ENCODE measurements at places on chromosomes 7 and 10.
A peak's percentile ranks its signal among the peaks of the same experiment; 100 is the strongest.

DNA sequence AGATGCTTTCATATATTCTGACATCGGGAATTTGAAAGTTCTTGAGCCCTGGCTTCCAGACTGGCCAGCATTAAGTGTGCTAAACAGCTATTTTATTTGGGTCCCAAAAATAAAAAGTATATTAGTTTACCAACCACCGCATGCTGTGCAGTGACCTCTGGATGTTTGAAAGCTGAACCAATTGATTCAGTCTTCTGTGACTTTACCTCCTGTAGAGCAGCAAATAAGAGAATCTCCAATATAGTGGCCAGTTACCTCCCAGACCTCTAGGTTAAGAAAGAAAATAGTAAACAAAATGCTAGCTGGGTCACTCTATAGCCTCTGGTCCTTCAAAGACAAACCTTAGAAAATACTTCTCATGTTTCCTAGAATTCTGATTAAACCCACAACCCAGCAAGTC lies 424.6 kb upstream of the NFE2L3 start:
- no peak for DNase-seq

DNA sequence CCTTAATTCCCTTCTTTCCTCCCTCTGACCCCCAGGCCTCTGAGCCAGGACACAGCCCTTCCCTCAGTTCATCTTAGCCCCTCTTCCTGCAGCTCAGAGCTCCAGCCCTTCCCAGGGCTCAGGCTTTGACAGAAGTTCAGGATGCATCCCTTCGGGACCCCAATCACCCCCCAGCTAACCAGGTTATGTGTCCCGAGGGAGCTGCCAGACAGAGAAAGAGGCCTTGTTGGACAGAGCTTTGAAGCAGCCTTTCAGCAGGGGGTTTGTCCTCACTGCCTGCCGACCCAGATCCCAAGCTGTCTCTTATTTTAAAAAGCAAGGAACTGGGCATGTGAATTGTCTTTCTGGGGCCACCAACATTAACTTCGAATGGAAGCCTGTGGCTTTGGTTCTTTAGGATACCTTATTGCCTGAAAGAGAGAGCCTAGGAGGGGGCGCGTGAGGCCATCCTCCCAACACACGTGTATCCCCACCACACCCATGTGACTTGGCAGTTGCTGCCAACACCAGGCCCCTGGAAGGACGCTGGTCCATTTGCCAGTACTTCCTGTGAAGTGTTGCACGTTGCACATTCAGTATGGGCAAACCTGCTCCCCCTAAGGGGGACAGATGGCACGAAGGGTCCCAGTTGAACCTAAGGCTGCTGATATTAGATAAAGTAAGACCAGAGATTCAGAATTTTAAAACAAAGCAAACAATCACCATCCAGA lies 858 bp downstream of the CCDC136 start:
- no peak for DNase-seq

- no peak for DNase-seq
These were observed 988.6 kb downstream of the SORCS1 start for GRCh38 chr10:106175760-106176377.

- peak; percentile 11 for DNase-seq
These were observed 53.4 kb upstream of the FHIP2A start for GRCh38 chr10:114767986-114768821.

GRCh38 chr7:98930921-98931320 lies 52.6 kb downstream of the TRRAP start:
- DNase-seq = no peak

DNA sequence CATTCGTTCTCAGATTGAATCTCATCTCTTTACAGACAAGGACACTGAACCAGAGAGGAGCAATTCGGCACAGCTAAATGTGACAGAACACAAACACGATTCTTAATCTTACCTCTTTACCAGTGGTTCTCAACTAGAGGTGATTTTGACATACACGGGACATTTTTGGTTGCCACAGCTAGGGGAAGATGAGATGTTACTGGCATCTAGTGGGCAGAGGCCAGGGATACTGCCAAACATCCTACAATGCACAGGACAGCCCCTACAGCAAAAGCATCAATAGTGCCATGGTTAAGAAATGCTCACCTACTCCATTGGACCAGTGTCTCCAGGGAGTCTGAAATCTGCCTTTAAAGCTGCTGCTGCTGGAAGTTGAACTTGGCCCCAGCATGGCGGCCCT lies 27.3 kb downstream of the PDE1C start:
- DNase-seq = no peak

DNA sequence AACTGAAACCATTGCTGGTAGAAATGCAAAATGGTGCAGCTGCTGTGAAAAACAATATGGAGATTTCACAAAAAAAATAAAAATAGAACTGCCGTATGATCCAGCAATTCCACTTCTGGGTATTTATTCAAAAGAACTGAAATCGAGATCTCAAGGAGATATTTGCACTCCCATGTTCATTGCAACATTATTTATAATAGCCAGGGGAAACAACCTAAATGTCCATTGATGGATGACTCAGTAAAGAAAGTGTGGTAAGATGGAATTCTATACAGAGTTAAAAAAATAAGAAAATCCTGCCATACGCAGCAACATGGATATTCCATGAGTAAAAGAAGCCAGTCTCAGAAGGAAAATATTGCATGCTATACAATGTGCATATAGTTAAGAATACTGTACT lies 290.6 kb upstream of the GHITM start:
- no peak for DNase-seq

- DNase-seq = no peak
These were observed 44.1 kb upstream of the PARD3 start for GRCh38 chr10:34859170-34859569.

GRCh38 chr10:104809288-104810090 lies 168.4 kb downstream of the SORCS3 start:
- no peak for DNase-seq

GRCh38 chr7:32259931-32260596 lies 189.9 kb upstream of the PDE1C start:
- no peak for DNase-seq

DNA sequence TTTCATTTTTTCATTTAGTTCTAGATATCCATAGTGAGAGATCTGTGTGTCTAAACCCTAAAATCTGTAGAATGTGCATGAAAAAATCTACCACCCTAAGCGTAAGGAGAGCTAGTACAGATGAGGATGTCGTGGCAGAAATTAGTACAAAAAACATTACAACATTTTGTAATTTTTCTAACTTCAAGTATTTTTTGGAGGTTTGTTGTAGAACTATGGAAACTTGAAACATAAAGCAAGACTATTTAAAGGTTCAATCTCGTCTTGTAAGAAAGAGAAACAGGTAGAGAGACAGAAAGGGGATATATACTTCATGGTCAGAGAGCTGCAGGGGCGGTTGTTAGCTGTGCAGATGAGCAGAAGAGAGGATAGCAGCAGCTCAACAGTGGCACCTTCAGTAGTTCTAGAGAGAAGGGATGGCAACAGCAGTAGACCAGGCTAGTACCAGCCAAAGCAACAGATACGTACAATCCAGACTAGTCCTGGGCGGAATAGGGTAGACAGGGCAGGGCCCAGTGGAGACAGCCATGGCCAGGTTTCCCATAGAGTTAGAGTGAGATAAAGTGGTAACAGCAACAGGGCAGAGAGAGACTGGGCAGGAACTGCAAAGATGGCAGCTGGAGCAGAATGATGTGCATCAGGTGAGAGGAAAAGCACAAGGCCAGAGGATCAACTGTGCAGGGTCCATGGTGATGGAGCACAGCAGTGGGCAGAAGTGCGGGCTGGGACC lies 145.2 kb downstream of the FRMD4A start:
- peak; percentile 59 for DNase-seq

GRCh38 chr7:107803009-107803610 lies at the start of gene SLC26A3:
Gene SLC26A3, minus strand, starts transcription at chr7:107803223. Its CDS starts 8,714 bp downstream, at chr7:107794509.
- no peak for DNase-seq

DNA sequence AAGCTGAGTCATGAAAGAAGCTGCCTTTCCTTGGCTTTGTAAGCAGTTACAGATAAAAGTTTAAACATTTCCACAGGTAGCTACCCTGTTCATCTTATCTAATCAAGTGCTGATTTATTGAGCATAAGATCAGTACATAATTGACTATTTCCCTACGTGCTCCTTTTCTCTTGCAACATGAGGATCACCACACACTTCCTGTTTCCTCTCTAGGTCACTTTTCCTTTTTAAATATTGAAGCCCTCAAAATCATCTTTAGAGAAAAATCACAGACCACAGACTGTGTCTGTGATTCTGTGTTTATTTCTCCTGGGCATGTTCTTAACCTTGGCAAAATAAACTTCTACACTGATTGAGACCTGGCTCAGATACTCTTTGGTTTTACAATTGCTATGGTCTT lies 69.5 kb downstream of the ZNF37A start:
- DNase-seq = no peak

DNA sequence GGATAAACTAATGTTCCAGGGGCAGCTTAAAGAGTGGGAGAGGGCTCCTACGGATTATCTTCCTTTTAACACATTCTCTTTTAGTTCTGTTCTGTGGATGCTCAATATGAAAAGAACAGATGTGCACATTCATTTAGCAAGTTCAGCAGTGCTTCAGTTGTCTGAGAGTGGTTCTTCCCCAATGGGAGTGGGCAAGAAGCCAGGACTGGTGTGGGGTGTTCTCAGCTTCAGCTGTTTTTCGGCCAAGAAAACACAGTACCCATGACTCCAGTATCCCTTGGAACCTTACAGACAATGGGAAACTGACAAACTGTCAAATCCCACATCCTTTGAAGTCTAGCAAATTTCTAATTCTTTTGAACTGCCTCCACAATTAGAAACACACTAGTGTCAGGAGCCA lies 71.5 kb upstream of the LRRC17 start:
- DNase-seq = no peak

GRCh38 chr7:157576415-157576814 lies 239.6 kb downstream of the DNAJB6 start:
- DNase-seq = no peak

DNA sequence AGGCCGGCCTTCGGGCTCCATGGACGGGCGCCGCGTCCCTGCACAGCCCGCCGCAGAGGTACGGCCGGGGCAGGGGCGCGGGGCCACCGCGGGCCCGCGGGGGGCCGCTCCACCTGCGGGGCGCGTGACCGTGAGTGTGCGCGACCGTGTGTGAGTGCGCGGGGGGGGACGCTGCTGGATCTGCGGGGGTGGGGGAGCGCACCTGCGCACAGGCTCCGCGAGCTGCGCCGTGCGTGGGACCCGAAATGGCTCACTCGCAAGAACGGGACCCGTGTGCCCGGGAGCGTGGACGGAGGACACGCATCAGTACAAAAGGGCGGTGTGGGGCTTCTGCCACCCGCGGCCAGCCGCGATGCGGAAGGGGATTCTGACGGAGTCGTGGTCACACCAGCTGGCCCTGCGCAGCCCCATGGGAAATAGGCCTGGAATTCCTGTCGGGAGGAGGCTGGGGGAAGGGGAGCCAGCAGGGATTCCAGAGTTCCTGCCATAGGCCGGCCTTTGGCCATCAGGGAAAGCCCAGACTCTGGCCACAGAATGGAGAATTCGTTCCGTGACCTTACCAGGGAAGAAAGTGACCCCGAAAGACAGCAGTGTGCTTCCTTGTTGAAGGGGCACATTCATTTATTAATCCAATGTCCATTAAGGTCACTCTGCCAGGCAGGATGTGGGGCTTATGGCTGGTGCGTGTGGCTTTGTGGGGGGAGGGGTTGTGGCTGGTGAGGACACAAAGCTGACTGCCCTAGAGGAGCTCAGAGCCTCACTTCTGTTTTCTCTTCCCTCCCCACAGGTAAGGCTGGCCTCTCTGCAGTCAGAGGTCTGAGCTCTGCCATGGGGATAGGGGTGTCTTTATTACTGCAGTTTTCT lies 494 bp downstream of the REPIN1 start:
- DNase-seq = peak; percentile 80

DNA sequence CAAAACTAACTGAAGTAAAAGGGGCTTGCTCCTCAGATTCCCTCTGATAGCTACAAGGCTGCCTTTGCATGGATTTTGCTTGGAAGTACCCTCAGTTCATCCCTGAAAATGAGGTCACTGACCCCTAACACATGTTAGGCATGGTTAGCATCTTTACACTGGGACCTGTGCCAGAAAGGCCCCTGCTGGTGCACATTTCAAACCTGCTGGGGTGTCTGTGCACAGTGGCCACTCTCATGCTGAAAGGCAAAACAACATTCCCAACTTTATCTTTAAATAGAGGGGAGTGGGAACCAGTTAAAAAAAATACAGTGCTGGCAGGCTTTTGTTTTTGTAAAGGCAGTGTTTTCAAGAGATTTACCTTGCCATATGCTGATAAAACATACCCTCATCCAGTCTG lies 99.1 kb downstream of the ANK3 start:
- DNase-seq = no peak

DNA sequence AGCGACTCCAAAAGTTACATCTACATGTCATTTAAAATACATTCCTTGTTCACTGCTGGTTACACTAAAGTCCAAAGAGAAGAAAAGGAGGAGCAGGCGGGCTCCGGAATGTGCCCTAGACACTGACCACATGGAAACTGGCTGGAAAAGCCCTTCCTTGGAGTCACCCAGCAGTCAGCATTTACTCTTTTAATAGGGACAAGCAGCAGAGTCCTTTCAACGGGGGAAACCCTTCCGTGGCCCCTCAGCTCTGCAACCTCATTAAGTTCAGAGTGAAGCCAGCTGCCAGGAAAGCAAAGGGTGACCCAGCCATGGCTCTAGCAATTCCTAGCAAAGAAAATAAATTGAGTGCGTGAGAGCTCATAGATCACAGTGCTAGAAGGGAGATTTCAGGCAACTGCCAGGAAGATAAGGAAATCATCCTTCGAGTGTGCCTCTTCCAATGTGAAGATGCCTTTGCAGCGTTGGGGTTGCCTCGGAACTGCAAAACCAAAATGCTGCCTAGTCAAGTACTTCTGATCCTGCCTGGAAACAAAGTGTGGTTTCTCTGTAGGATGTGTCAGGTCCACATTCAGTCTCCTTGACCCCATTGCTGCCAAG lies 101.6 kb downstream of the SORBS1 start:
- no peak for DNase-seq

- DNase-seq = no peak
These were observed 101.6 kb downstream of the HECTD2 start for GRCh38 chr10:91511549-91512330.

DNA sequence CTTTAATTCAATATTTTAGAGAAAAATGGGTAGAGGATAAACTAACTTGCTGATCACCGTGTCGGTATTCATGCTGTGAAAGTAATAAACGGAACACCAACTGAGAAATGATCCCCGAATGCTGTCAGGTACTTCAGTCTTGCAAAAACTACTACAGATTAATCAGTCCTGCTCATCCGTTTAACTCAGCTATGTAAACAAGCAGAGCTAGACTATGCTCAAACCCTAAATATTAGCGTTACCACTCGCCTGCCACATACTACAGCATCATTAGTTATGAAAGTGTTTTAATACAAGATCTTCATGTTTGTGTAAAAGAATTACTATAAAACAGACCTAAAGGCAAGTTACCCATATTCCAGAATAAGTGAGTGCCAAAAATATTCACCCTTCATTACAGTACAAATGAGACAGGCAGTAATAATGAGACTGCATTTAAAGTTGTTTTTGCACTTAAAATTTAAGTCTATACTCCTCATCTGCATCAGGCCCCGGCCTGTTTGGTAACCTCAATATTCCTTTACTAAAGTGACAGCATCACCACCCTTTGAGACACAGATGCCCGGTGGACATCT lies 952 bp downstream of the DNMBP start:
- no peak for DNase-seq

All from endothelial cell (in vitro differentiated cells).